Cerebellar nuclear complex (tissue), 1 donor: ENCODE measurements at places on chromosomes 4 and X.

DNA sequence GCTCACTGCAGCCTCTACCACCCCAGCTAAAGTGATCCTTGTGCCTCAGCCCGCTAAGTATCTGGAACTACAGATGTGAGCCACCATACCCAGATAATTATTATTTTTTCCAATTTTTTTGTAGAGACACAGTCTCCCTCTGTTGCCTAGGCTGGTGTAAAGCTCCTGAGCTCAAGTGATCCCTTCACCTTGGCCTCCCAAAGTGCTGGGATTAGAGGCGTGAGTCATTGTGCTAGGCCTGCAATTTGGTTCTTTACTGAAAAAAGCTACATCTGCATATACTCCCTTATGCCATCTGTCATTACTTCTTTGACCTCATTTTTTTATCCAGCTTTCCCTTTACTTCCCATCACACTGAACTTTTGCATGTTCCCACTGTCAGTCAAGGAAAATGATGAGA lies 2012.4 kb upstream of the IGFBP7 start:
- no peak for DNase-seq

GRCh38 chr4:25635501-25635900 lies 20.1 kb upstream of the SLC34A2 start:
- no peak for DNase-seq

DNA sequence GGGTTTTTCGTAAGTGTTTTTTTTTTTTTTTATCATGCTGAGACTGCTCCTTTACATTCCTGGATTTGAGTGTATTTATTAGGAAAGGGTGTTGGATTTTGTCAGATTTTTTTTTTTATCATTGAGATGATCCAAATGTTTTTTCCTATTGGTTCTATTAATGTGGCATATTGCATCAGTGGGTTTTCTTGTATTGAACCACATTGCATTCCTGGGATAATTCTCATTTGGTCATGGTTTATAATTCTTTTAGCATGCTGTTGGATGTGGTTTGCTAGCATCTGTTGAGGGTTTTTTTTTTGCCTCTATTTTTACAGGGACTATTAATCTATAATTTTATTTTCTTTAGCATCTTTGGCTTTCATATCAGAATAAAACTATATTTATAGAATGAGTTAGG lies 28.8 kb downstream of the COL4A5 start:
- DNase-seq = no peak

- DNase-seq = no peak
Observed at GRCh38 chrX:150700107-150700506, 6.9 kb downstream of the MTMR1 start.

DNA sequence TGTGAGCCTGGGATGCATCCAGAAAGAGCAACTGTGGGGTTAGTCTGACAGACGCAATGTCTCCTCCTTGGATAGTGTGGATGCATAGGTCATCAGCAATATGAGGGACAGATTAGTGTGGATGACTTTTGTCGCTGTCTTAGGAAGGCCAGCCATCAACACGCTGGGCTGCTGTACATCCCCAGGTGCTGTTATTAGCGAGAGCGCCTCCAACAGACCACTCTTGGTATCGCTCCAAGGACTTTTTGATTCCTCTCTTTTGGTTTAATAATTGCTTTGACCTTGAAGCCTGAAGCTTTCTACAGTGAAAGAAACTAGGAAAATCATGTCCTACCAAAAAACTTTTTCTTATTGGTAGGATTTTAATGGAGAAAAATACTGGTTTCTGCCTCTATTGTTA lies 76.7 kb downstream of the TMEM131L start:
- no peak for DNase-seq

DNA sequence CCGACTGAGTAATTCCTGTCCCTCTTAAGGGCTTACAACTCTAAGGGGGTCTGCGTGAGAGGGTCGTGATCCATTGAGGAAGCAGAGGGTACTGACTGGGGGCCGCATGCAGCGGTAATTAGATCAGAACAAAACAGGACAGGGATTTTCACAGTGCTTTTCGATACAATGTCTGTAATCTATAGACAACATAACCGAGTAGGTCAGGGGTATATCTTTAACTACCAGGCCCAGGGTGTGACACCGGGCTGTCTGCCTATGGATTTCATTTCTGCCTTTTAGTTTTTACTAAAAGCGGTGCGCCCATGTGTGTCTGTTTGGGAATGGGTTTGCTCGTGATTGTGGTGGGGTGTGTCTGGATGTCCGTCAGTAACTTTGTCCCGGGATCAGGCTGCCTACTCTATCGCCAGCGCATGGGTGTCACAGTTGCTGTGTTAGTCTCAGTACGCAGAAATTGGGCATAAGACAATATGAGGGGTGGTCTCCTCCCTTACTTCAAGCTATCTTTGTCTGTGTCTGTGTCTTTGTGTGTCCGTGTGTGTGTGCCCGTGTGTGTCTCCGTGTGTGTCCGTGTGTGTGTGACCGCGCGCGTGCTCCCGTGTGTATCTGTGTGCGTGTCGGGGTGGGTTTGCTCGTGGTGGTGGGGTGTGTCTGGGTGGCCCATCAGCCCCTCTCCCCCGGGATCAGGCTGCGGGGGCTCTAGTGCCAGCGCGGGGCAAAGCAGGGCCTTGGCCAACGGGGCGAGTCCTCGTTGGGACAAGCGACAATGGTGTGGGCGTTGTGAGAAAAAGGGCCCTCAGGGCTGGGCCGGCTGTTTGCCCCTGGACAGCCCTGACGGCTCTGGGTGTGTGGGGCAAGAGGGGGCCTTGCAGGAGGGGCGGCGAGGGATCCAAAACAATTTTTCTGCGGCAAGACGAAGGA lies 10.4 kb downstream of the FRG2 start:
- no peak for DNase-seq

DNA sequence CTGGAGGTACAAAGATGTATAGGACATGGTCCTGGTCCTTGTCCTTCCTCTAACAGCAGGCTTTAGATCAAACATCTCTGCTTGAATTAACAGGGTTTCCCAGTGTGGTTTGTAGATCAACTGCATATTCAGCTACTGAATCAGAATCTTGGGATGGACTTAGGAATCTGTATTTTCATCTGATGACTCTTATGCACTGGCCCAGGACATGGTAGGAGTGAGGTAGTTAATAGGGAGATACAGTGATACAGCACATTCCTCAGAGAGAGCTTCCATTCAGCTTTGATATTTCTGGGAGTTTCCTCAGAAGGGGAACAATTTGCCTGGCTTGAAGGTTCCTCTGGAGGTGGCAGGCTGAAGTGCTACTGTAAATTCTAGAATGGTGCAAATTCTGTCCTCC lies 203.1 kb downstream of the LARP7 start:
- DNase-seq = no peak

DNA sequence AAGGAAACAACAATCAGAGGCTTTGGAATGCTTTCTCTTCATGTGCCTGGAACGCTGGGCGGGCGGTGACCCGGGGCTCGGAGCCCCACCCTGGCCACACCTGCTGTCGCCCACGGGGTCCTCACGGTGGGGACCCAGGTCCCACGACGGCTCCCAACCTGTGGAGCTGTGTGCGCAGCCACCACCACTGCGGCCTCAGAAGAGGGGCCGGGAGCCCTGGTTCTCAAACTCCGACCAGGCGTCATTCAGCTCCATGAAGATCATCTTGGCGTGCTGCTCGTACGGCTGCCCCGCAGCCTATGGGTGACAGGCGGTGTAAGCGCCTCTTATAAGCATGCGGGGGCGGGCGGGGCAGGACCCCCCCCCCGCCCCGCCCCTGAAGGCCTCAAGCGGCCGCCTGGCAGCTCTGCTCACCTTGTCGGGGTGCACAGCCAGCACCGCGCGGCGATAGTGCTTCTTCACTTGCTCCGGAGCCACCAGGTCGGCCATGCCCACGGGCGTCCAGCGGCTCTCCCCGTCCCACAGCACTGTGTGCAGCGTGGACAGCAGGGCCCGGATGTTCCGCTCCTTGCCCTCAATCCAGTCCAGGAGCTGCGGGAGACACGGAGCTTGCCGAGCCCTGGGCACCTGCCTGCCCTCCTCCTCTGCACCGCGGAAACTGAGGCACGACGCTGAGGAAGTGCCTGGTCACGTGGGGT lies 23.7 kb upstream of the CPLX1 start:
- DNase-seq = no peak

GRCh38 chr4:8537041-8537461 lies 43.1 kb upstream of the GPR78 start:
- no peak for DNase-seq

DNA sequence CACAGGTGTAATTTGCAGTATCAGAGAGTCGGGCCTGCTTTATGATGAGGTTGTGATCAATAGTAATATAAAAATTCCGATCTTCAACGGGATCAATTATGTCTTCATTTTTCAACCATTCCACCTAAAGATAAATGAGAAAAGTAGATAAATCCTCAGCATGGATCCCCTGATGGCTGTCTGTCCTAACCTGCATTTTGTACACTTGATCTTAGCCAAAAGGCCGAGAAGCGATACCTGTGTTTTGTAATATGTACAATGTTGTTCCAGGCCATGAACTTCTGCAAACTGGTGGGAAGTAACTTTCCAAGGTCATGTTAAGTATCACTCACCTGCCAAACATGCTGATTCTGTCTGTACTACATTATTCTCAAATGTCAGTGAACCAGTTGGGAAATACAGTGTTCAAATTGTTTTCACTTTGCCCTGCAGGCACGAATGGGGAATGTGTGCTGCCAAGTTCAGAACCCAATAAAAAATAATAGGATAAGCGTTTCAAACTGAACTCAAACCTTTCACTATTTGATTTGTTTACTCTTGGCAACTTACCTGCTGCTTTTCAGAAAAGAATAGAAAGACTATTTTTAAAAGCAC lies 298.1 kb downstream of the UNC5C start:
- no peak for DNase-seq
